ENCODE measurements at places on chromosomes 5 and 9.

GRCh38 chr5:51227963-51228470 is 155.2 kb upstream of the ISL1 start:
- no peak for DNase-seq

GRCh38 chr9:27353166-27353473 is 56.2 kb upstream of the EQTN start:
- DNase-seq = no peak

GRCh38 chr5:107913494-107913893 is 242.8 kb upstream of the EFNA5 start:
- DNase-seq = no peak

- no peak for DNase-seq
Measured at GRCh38 chr5:40687321-40687720, 7.6 kb downstream of the PTGER4 start.

GRCh38 chr9:72322259-72322658 is 42.7 kb downstream of the ZFAND5 start:
- DNase-seq = no peak

DNA sequence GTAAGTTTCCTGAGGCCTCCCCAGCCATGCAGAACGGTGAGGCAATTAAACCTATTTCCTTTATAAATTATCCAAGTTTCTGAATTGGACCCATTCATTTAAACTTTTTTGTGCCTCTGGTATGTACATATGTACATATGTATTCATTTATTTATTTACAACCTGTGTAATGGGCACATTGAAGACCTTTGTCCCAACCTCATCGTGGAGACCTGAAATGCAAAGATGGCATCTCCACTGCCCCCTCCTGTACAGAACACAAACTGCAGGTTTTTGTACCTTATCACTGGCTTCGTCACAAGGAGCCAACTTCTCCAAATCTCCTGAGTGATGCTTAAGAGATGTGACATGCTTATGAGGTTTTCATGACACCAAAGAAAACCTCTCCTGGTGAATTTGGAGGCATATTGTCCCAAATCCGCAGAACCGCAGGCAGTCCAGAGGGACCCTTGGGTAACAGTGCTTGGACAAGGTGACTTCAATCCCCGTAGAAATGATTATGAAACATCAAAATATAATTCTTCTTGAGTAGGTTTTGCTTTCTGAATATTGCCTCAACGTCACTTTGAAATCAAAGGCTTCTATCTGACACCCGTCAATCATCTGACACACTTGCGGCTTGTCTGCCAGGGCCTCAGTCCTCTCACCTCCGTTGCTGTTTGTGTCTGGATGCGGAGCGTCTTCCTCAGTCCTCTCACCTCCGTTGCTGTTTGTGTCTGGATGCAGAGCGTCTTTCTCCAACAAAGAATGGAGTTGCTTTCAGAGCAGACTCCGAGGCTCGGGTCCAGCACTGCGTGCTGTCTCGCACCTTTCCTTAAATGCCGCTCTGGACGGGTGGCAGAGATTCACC is 135.0 kb upstream of the IRX4 start:
- no peak for DNase-seq

DNA sequence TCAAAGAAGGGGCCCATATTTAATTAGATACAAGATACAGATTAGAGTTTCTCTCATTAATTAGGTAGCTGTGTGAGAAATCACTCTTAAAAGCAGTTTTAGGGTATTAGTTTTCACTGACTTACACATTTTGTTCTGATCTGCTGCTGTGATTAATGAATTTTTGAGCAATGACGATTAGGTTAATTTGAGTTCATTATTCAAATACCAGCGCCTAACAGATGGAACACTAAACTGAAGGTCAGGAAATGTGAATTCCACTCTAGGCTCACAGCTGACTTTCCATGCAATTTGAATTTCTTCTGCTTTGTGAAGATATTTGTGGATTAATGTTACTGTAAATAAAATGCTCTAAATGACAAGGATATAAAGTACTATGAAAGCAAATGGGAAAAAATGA is 380.6 kb downstream of the ADGRV1 start:
- no peak for DNase-seq

DNA sequence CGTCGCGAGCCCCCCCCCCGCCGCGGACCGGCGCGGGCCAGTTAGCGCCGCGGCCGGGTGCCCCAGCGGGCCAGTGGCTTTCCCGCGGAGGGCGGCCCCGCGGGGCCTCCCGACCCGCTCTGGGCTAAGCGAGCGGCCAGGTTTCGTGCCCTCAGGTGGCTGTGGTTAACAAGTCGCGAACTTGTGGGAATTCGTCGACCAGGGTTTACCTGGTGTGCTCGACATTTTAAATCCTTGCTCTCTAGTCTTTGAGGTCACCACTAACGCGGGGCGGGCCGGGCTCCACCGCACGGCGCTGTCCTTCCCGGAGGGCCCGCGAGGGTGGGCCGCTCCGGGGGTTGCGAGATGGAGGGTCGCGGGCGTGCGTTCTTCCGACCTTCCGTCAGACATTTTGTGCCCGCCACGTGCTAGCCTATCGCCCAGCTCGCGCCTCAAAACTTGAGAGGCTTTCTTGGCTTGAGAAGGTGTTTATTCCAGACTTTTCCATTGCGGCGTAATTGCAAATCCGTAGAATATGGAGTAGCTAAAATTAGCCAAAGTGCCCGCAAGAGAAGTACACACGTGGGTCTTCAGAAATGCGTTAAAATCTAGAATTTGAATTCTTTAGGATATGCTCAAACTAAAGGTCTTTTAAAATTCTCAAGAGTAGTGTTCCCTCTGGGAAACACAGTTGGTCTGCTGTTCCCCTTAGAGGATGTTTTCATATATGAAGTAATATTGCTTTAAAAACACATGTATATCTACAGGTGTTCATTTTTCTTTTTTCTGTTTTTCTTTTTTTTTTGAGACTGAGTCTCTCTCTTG is 2.1 kb downstream of the ANP32B start:
- peak; percentile 24 for DNase-seq

DNA sequence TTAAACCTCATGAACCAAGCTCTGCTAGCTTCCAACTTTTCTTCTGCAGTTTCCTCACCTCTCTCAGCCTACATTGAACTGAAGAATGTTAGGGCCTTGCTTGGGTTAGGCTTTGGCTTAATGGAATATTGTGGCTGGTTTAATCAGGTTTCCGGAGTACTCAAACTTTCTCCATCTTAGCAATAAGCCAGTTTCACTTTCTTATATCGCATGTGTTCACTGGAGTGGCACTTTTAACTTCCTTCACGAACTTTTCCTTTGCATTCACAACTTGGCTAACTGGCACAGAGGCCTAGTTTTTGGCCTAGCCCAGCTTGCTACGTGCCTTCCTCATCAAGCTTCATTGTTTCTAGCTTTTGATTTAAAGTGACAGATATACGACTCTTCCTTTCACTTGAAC is 81.0 kb upstream of the MAST4 start:
- no peak for DNase-seq

- no peak for DNase-seq
Measured at GRCh38 chr9:122100756-122101155, 7.6 kb upstream of the TTLL11 start.

GRCh38 chr5:3671337-3671736 is 75.7 kb downstream of the IRX1 start:
- no peak for DNase-seq

DNA sequence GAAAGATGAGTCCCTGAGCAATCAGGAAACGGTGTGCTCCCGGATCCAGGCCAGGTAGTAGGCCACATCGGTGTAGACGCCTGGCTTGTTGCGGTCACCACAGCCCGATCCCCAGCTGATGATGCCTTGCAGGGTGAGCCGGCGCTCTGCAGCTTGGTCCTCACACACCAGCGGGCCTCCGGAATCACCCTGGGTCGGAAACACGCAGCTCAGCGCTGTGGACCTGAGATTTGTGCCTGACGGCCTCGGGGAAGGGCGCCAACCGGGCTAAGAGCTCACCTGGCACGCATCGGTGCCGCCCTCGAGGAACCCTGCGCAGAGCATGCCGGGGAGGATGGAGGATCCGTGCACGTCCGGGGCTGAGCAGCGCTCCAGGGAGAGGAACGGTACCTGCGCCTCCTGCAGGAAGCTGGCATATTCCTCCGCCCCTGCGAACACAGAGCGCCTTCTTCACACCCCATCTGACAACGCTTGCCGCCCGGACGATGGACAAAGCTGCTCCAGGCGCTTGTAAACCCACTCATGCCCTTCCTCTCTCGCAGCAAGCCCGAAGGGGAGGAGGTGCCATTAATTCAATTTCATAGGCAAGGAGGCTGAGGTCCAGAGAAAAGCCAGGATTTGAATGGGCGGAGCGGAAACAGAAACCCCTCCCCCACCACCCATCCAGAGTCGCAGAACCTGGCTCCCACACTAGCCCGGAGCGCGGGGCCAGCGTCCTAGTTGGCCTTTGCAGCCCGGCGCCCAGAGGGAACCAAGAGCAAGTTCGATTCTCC is 2.0 kb upstream of the PFN3 start:
- DNase-seq = peak; percentile 58

DNA sequence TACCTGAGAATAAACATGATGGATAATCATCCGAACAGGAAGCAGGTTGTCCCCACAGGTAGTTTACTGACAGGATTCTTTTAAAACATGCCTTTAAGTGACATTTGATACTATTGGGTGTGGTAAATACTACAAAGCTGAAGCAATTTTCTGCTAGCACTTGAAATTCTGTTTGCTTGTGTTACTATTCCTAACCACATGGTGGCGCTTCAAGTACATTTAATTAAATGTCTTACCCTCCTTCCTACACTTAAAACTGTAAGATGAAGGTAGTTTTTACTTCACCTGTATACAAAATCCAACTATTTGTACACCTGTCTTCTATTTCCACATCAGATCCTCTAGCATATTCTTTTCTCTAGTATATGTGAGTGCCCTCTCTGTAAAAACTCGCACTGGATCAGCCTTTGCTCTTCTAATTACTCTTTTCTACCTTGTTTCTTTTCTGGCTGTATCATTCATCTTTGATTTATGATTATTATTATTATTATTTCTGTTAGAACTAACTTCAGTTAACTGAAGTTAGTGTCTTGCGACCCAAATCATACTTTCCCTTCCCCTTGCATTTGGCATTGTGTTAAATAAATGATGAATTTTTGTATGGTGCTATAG is 18.4 kb downstream of the SLC25A46 start:
- DNase-seq = no peak

DNA sequence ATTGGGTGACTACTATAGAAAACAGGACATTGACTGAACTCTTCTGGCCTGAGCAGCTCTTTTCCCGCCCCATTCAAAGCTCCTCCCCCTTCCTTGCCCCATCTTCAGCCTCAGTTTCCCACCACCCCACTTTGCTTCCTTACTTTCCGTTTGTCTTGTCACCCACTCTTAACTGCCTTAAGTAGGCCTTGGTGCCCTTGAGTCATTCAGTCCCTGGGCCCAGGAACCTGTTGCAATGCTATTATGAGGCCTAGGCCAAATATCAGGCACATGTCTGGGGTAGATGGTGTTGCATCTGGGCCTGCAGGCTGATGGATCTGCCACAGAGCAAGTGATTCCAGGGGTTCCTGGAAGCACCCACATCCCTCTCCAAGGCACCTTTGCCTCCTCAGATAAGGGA is 17.7 kb upstream of the GALNT10 start:
- DNase-seq = no peak

GRCh38 chr9:132241840-132242620 is 80.2 kb downstream of the NTNG2 start:
- no peak for DNase-seq

All from stimulated activated CD8-positive, alpha-beta memory T cell treated with anti-CD3 and anti-CD28 coated beads, Interleukin-7, amount 100 ng/mL, for 48 hours (primary cell).